ENCODE measurements at places on chromosomes 1 and 21.

GRCh38 chr1:11857164-11857851 is 1.4 kb downstream of the NPPB start:
- no peak for DNase-seq

- no peak for DNase-seq
Measured at GRCh38 chr1:39892601-39893595, 8.8 kb downstream of the MYCL start.

GRCh38 chr1:61287734-61288133 is 205.4 kb downstream of the NFIA start:
- DNase-seq, result no peak

GRCh38 chr1:229131243-229132105 is 139.4 kb upstream of the RAB4A start:
- no peak for DNase-seq

DNA sequence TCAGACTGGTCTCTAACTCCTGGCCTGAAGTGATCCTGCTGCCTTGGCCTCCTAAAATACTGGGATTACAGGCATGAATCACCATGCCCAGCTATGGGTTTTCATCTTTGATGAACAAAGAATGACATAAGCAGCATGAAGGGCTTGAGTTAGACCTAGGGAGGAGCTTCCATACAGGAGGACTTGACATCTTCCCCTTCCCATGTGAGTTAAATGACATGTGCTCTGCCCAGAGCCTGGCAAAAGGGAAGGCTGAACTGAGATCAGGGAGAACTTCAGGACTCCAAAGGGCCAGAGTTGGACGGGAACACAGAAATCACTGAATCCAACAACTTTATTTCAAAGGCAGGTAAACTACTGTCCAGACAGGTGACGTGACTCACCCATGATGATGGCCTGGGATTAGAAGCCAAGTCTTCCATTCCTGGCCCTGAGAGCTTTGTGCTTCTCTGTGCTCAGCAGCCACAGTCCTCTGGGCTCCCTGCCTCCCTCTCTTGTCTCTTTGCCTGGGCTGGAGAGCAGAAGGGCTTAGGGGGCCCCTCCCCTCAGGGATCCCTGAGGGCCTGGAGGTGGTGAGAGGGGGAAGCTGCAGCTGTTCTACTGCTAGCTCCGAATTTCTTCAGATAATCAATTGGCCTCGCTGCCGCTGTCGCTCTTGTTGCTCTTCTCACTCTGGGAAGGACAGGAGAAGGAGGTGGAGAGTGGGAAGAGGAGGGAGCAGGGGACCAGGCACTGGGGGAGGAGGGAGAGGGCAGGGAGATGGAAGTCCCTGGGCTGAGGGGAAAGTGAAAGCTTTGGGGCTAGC is 7.6 kb downstream of the NHLH1 start:
- DNase-seq, result no peak

DNA sequence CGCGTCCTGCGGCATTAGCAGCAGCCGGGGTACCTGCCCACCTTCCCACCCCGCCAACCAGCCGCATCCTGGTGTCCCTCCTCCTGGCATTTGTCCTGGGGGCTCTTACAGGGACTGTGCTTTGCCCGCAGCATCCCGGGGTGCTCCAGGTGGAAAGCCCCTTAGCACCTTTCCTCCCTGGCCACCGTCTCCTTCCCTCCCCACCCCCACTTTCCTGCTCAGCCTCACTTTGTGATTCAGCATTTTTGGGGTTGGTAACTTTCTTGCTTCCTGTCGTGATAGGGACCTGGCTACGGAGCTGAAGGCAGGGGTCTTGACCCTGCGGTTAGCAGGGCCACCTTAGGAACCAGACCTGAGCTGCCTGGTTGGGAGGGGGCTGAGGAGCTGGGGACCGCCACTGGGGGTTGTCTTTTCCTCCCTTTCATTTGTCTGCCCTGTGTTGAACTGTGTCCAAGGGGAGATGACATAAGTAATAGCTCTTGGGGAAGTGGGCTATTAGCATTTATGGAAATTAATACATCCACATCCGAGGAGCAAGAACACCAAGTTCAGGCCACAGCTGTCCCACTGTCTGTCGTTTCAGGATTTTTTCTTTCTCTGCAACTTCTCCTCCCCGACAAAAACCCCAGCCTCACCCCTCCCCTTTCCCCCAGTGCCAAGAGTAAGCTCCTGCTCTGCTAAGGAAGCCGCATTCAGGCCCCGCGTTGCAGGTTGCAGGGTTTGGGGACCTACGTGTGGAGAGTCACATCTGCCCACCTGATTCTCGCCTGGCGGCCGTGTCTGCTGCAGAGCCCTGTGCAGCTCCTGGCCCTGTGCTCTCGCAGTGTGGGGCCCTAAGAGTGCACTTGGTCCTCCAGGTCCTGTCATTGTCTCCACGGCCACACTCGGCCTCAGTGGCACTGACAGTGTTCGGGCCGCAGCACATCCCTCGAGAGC is 1.6 kb upstream of the NPHP4 start:
- DNase-seq, result peak; percentile 31

DNA sequence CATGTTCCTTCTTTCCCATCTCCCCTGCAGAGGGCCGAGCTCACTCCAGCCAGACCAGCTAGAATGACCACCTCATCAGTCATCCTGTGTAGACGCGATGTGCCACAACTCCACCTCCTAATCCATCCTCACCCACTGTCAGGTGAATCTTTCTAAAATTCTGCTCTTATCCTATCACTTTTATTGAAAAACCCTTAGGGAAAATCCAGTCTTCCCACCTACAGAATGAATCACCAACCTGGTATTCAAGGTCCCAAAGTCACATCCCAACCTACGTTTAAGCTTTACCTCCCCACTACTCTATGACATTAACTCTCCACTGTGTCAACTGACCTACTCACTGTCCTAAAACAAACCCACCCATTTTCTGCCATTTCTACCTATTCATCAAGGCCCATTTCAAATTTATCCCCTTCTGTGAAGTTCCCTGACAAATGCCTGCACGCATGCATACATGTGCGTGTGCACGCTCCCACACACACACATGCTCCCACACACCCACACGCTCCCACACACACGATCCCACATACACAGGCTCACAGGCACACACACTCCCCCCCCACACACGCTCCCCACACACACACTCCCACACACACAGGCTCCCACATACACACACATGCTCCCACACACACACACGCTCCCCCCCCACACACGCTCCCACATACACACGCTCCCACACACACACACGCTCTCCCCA is 27.7 kb downstream of the HSF2BP start:
- DNase-seq, result no peak

DNA sequence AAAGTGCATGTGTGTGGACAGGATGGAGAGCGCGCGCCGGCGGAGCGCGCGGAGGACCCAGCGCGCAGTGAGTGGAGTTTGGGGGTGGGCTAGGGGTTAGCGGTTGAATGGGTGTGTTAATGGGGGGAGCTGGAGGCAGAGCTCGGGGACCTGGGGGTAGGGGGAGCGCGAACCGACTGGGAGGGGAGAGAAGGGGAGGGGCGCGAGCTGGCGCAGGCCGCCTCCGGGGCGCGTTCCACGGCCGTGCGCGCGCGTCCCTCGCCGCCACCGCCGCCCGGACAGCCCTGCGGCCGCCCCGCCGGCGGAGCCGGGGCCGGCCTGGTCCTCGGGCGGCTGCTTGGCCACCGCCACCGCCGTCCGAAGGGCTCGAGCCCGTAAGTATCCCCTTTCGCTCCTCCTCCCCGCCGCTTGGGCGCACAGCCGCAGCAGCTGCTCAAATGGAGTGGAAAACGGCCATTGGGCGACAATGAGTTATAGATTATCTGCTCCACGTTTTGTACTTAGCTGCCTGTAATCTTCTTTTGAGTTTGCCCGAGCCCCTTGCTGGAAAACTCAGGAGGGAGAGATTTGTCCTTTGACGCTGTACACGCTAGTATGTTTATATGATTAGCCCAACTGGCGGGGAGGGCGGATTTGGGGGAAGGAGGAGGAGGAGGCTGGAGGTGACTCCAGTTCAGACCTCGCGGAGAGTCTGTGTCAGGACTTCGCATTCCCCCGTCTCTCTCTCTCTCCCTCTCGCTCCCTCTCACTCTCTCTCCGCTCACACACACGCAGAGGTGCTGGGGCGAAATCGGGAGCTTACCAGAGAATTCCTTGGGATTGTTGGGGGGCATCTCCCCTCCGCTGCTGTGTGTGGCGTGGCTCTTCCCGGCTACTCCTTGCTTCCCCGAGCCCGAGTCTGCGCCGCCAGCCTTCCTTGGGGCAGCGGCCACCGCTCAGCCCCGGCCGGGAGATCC is at the start of gene ADGRL2:
Gene ADGRL2 (plus strand): TSS at position 240 of the 956 bp plus-strand sequence. CDS start 36,051 bp downstream, outside the sequence.
- no peak for DNase-seq

GRCh38 chr21:32749662-32750061 is 21.8 kb upstream of the SYNJ1 start:
- no peak for DNase-seq

DNA sequence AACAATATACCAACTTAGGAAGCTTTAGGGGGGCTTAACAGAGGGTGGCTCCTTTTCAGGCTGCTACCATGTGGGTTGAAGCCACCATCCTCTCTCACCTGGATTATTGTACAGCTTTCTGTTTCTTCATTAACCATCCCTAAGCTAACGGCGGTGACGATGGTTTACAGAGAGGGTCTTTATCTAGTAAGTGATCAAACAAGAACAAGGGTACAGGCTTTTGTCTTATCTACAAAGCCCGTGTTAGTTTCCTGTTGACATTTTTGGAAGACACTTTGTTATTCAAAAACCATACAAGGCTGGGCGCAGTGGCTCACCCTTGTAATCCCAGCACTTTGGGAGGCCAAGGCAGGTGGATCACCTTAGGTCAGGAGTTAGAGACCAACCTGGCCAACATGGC is 20.4 kb downstream of the SLC25A33 start:
- peak; percentile 34 for DNase-seq

Measured in CD4-positive, alpha-beta T cell treated with Interferon alpha-2 for 1 hour (primary cell).